Activated T-cell treated with anti-CD3 and anti-CD28 coated beads for 4 hours (primary cell): ENCODE measurements at places on chromosomes 13 and 19.

DNA sequence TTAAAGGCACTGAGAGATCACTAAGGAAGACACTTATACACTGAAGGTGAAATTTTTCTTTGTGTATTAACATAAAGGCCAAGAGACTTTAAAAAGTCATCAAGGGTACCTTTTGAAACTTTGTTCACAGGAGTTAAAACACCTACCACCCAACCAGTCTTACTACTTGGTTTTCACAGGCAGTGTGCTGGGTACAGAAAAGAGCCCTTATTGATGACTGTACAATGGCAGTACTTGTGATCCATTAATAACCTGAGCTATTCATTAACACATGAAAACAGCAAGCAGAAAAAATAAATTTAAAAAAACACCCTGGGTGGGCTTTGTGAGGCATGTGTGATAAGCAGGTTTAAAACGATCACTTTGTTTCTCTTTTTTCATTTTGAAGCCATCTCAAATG is 148.9 kb downstream of the TBC1D4 start:
- no peak for DNase-seq

- no peak for DNase-seq
These were observed 8.4 kb downstream of the DACH1 start for GRCh38 chr13:71858647-71859046.

DNA sequence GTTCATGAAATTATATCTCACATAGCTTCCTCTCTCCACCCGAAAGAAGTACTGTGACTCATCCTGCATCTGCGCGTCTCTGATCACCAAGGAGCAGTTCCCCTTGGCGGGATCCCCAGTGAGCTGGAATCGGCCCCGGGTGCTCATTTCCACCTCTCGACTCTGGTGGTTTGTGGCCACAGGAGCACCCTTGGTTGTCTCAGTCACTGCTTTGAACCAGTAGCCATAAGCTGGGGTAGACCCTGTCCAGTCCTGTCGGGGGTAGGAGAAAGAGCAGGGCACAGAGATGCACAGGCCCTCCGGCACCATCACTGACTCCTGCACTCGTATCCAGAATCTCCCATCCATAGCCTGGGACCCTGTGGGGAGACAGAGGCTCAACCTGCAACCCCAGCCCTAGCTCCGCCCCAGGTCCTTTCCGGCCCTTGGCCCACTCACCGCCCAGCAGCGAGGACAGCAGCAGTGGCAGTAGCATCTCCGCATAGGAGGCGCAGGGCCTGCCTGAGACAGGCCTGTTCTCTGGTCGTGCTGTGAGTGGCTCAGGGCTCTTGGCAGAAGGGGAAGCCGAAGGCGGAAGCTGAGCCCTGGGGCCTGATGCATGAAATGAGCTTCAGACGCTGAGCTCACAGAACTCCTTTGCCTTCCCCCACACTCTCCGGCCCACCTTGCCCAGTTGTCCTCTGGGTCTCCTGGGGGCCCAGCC is at the start of gene SIGLEC10:
Gene SIGLEC10, minus strand, starts transcription at position 536 of the 703 bp plus-strand sequence. Its CDS starts 61 bp downstream, at position 475.
- DNase-seq: no peak

GRCh38 chr13:29508130-29508875 is 87.2 kb downstream of the SLC7A1 start:
- DNase-seq: peak; percentile 57

GRCh38 chr13:35914662-35915061 is 216.5 kb downstream of the DCLK1 start:
- no peak for DNase-seq

GRCh38 chr19:681029-682019 is 5.1 kb downstream of the FSTL3 start:
- no peak for DNase-seq

GRCh38 chr19:35042056-35042730 is 672 bp downstream of the HPN start:
- DNase-seq: no peak

DNA sequence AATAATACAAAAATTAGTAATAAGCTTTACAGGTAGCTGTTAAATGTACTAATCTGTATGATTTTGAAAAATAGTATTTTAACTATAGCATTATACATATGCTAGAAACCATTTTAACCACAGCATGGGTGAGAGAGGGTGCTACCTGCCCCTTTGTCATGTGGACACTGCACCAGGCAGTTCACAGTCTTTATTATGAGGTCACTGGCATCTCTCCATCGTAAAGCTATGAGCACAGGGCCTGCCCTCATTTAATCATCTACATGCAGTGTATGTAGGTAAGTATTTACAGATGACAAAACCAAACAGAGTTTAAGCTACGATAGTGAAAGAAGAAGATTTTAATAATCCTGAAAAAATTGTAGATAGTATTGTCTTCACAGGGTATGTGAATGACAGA is 21.7 kb downstream of the EDNRB start:
- no peak for DNase-seq

- no peak for DNase-seq
These were observed 36.2 kb upstream of the ATP12A start for GRCh38 chr13:24644036-24644435.

DNA sequence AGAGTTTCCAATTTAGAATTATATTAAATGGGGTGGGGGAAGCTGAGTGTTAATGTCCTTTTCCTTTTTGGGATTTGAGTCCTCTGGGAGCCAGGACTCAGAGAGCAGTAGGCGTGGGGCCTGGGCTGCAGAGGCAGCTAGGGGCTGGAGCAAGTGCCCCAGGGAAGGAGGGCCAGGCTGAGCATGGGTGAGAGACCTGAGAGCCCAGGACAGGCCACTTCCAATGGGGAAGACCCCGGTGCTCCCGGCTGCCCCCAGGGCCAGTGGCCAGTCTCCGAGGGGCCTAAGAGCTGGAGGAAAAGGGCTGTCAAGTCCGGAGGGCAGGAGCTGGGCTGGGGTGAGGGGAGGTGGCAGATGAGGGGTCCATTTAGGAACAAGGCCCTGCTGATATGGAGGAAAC is 371.5 kb downstream of the ZNF536 start:
- DNase-seq: no peak

GRCh38 chr19:33675501-33676124 is 53.9 kb downstream of the CHST8 start:
- no peak for DNase-seq

DNA sequence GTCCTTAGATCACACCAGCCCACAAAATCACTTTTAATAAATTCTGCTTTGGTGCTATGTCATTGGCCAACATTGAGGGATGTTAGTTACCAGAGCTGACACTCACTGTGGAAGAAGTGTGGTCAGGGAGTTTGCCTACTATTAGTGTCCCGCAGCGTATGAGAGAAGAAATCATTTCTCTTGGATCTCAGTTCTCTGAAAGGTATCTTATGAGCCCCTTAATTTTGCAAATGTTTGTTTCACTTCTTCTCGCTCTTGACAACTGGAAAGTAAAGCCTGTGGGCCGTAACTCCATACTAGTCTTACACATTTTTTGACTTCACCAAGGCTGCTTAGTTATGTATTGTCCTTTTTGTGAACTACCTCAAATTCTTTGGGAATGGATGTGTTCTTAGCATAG is 80.9 kb downstream of the FLT1 start:
- no peak for DNase-seq

- DNase-seq: no peak
These were observed 66.8 kb upstream of the UBAC2 start for GRCh38 chr13:99133848-99134247.

DNA sequence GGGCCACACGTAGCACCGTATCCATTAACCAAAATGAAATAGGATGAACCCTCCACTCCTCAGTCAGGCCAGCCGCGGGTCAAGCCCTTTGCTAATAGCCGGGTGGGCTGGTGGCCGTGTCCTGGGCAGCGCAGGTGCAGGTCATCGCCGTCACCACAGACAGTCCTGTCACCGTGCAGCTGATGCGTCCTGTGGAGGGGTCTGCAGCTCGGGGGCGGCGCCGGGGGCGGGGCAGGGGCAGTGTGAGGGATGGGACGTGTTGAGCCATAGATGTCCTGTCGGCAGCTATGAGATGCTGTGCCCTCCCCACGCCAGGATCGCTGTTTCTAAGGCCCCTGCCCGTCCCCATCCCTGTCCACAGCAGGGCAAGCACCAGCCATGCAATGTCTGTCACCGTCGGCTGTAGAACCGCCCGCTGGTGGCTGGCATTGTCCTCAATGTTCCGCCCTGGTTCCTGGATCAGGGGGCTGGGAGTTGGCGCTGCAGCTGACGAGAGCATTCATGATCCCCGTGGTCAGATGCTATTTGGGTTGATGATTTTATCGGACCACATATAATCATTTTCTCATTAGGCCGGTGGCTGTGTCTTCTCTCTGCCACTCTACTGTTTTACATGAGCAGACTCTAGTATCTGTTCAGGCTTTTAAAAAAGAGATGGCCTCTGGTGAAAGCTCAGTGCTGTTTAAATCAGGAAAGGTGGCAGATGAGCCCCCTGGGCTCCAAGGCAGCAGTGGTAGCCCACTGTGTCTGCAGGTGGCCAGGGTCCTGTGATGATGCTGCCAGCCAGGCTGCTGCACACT is 126.1 kb downstream of the KDM4B start:
- DNase-seq: no peak

DNA sequence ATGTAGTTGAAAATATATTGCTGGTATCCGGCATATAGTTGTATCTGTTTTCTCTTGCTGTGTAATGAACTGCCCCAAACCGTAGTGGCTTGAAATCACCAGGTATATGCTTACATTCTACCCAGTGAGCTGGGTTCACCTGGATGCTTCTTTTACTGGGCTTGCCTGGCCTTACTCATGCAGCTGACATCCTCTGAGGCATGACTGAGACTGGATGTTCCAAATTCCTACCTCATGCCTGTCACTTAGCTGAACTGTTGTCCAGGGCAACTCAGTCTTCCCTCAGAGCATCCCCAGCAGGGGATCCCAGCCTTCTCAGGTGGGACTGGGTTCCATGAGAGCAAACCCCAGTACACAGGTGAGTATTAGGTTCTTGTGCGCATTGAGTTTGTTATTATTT is 66.8 kb downstream of the IFT88 start:
- DNase-seq: no peak

DNA sequence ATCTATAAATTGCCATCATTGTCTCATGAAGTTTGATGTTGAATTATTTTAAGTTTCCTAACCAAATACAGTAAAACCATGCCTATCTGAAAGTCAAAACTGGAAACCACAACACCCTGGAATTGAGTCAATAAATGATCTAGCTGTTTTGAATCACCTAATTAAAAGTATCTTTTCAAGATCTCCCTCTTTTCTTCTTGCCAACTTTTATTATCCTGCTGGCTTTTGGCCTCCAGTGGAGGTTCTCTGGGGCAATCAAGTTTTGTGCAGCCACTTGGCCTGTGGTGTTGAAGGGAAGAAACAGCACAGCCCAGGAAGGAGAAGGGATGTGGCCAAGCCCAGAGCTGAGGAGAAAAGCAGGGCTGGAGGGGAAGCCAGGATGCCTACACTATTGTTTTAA is 255.4 kb downstream of the COG6 start:
- DNase-seq: no peak

- DNase-seq: no peak
These were observed 287.4 kb upstream of the NBEA start for GRCh38 chr13:34654647-34655046.

DNA sequence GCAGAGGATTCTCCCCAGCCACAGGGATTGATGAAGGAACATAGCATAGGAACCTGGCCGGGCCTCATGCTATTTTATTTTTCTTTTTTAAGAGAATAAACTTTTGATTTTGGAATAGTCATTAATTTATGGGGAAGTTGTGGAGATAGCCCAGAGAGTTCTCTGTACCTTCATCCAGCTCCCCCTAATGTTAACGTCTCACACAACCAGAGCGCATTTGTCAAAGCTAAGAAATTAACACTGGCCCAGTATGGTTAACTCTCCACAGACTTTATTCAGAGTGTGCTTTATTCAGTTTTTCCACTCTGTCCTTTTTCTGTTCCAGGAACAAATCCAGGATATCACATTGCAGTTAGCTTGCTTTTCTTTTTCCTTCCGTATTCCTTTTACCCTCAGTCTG is 59.4 kb downstream of the RGCC start:
- no peak for DNase-seq
